ENCODE measurements at places on chromosomes 2 and 18. TPM values are rescaled to one million over a fixed set of nuclear protein-coding genes. Genes with fewer than 3 reads are reported as not detected.

- no peak overlapping the region for H3K4me3 ChIP-seq
- H3K4me1 ChIP-seq: peaks cover 52% of the 10 kb centered on the region
- no peaks in the 10 kb centered on the region for H3K36me3 ChIP-seq
- no peak for DNase-seq
- no peaks in the 10 kb centered on the region for H3K27me3 ChIP-seq
- peak overlapping the region; percentile 88 for H3K27ac ChIP-seq
Observed at GRCh38 chr2:174026122-174026845, 61.1 kb upstream of the SP3 start.

DNA sequence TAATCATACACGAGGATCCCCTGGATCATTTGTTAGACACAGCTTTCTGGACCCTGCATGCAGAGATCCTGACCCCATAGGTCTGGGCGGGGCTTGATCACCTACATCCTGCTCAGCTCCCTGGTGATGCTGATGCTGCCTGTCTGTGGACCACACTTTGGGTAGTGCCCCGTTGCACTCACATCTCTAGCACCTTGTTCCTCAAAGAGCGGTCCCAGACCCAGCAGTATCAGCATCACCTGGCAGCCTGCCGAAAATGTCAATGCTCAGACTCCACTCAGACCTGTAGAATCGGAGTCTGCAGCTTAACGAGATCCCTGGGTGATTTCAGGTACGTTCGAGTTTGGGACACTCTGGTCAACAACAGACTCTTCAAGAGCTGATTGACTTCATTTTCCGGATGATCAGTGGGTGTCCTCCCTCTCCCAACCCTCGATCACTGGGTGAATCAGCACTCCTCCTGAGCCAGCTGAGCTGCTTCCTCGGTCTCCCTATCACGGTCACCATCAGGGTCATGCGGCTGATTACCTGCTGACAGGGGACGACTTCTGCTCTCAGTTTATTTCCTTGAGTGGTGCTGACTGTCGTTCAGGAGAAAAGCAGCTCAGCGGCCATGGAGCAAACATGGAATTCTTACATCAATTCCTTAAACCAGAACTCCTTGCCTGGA, 150.6 kb upstream of the RAB12 start:
- no peaks in the 10 kb centered on the region for H3K4me1 ChIP-seq
- no peaks in the 10 kb centered on the region for H3K36me3 ChIP-seq
- H3K4me3 ChIP-seq: no peak overlapping the region
- H3K27ac ChIP-seq: no peak overlapping the region
- no peaks in the 10 kb centered on the region for H3K27me3 ChIP-seq

DNA sequence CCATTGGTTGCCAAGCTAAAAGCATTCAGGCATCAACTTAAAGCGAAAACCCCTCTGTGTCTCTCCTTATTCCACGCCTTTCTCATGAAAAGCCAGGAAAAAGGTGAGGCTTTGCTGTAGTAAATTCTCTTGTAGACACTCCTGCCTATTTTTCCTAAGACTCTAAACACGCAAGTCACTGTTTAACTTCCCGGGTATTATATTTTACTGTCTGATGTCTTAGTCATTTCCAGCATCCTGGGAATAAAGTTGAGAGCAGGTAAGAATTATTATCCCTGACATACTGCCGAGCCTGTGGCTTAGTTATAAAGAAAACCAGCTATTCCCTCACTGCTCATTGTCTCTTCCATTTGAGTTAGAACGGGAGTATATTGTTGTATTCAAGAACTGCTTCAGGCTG, 112.4 kb upstream of the GATA6 start:
- H3K36me3 ChIP-seq: no peaks in the 10 kb centered on the region
- no peak overlapping the region for H3K4me3 ChIP-seq
- H3K27me3 ChIP-seq: no peaks in the 10 kb centered on the region

DNA sequence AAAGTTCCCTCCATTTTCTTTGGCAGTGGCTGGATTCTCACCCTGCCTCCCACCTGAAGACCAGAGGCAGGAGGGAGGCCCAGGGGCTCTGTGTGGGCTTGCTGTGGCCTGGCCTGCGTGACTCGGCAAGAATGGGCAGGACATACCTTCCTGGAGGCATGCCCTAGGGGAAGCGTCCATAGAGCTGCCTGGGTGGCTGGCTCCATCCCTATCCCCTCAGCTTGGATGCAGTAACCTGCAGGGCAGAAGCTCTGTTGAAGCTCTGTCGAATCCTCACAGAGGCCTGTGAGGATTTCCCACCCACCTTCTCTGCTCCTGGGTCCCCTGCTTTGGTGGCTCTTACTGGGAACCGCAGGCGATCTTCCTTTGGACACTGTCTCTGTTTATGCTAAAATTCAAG, 1.3 kb upstream of the PRSS56 start:
- no peak for DNase-seq
- H3K4me1 ChIP-seq: no peaks in the 10 kb centered on the region
- H3K27me3 ChIP-seq: no peaks in the 10 kb centered on the region
- no peaks in the 10 kb centered on the region for H3K36me3 ChIP-seq
- H3K27ac ChIP-seq: no peak overlapping the region
- no peak overlapping the region for H3K4me3 ChIP-seq

DNA sequence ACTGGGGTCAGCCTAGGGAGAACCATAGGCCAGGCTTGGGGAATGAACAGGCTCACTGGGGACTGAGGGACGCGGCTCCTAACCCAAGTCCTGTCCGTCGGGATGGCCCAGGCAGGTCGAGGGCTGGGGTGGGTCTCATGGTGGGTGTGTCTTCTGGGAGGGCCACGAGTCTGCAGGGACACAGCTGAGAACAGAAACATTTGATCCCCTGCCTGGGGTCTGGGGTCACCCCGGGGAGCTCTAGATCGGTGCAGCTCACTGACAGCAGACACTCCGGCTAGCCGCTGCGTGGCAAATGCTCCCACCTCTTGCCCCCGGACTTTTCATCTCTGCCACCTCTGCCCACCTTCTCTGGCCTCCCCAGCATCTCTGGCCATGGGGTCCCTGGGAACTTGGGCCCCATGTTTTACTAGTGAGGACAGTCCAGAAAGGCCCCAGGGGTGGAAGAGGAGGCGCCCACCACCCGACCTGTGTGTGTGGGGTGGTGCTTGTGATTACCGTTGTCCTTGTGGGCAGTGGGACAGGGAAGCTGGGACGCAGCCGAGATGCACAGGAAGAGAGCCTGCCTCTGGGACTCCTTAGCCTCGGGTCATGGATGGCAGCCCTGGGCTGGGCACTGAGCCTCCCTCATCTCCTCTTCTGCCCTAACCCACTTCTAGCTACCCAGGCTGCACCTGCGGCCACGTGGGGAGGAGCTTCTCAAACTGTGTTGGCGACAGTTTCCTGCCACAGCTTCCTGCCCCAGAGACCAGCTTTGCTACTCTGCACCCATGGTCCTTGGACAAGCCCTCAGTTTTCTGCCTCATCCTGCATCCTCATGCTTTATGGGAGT, 4.9 kb downstream of the ZAP70 start:
- no peak for DNase-seq
- H3K36me3 ChIP-seq: no peaks in the 10 kb centered on the region
- H3K27me3 ChIP-seq: no peaks in the 10 kb centered on the region
- H3K27ac ChIP-seq: no peak overlapping the region
- H3K4me1 ChIP-seq: no peaks in the 10 kb centered on the region

DNA sequence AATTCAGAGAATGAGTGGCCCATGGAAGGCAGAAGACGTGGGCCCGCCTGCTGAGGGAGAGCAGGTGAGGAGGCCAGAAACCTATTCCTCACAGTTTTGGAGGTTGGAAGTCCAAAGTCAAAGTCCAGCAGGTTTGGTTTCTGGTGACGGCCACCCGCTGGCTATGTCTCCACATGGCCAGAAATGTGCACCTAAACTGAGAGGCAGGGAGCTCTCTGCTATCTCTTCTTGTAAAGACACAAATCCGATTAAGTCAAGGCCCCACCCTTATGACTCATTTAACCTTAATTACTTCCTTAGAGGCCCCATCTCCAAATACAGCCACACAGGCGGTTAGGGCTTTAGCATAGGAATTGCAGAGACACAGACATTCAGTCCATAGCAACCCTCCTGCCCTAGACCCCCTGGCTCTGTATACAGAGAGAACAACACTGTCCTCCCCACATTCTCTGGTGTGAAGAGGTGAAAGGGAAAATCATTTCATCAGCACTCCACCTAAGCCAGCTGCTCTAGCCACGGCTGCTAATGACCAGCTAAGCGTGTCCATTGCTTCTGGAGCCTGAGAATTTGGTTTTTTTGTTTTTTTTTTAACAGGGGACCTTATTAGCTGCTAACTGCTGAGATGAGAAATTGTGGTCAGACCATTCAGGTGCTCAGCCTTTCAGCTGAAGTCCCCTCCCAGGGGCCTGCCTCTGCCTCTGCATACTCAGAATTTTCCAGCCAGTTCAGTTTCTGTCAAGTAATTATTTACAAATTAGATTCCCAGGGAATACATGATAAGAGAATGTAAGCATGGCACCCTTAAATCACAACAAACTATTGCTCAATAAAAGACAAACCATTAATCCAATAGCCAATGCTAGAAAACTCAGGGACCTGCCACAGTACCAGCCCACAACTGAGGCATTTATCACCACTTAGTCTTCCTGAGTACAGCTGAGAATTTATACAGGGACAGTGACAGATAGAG, 368.7 kb upstream of the ID2 start:
- H3K4me1 ChIP-seq: no peaks in the 10 kb centered on the region
- H3K36me3 ChIP-seq: no peaks in the 10 kb centered on the region
- H3K27ac ChIP-seq: no peak overlapping the region
- no peak overlapping the region for H3K4me3 ChIP-seq

- H3K27ac ChIP-seq: no peak overlapping the region
- no peaks in the 10 kb centered on the region for H3K27me3 ChIP-seq
- H3K36me3 ChIP-seq: no peaks in the 10 kb centered on the region
- no peak overlapping the region for H3K4me3 ChIP-seq
- DNase-seq: no peak
- no peaks in the 10 kb centered on the region for H3K4me1 ChIP-seq
Observed at GRCh38 chr2:78589871-78590270, 435.6 kb upstream of the REG3G start.

DNA sequence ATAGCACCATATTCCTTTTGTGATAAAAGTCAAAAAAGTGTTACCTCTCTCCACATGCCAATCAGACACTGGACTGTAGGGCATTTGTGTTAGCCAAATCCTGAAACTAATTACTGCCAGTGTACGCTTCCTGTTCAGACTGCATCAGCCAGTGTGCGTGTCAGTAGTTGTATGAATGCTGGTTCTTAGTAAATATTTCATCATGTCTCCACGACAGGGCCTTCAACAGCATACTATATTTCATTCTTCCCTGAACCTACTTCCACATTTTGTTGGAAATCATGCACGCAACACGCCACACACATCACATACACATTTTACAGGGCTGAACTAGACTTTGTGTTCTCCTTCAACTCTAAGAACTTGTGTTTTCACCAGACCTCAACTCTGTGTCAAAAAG, 77.5 kb downstream of the EPB41L3 start:
- H3K4me1 ChIP-seq: no peaks in the 10 kb centered on the region
- no peak overlapping the region for H3K4me3 ChIP-seq
- no peak overlapping the region for H3K27ac ChIP-seq
- no peak for DNase-seq
- H3K27me3 ChIP-seq: no peaks in the 10 kb centered on the region
- H3K36me3 ChIP-seq: no peaks in the 10 kb centered on the region

DNA sequence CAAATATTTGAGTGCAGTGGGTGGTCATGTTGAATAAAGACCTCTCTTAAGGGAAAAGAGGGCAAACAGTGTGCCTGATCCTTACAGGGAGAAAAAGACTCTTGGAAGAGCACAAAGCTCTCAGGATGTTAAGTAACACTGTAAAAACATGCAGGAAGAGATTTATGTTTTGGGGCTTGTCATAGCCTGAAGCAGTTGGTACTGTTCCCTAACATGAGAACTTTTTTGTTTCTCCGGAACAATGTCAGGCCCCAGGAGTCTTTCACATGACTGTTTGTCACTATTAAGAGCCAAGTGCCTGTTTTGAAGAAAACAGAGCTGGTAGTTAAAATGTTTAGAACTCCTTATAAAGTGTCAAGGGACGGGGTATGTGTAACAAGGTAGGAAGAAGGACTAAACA, 83.7 kb upstream of the B3GNT2 start:
- H3K27me3 ChIP-seq: no peaks in the 10 kb centered on the region
- no peak overlapping the region for H3K27ac ChIP-seq

- no peaks in the 10 kb centered on the region for H3K36me3 ChIP-seq
- no peak overlapping the region for H3K27ac ChIP-seq
- no peaks in the 10 kb centered on the region for H3K27me3 ChIP-seq
- no peak overlapping the region for H3K4me3 ChIP-seq
- H3K4me1 ChIP-seq: no peaks in the 10 kb centered on the region
- DNase-seq: peak; percentile 43
Observed at GRCh38 chr2:240955306-240956170, 42.9 kb upstream of the SNED1 start.

SIX3 gene
- total RNA-seq: not detected

PDE11A gene
- 1.2 TPM for total RNA-seq

HPCAL1 gene
- total RNA-seq: 28.7 TPM

TMEM169 gene
- total RNA-seq: 0.94 TPM

STRN gene
- 34.5 TPM for total RNA-seq

MROH2A gene
- total RNA-seq: not detected

RAX gene
- not detected for total RNA-seq

SLC30A3 gene
- 9.4 TPM for total RNA-seq

CDCA7 gene
- total RNA-seq: 0.48 TPM

GLI2 gene
- 1.5 TPM for total RNA-seq
